ENCODE measurements at places on chromosomes 5 and 9.

- DNase-seq, result no peak
These were observed 28.5 kb downstream of the KCNMB1 start for GRCh38 chr5:170360709-170361108.

DNA sequence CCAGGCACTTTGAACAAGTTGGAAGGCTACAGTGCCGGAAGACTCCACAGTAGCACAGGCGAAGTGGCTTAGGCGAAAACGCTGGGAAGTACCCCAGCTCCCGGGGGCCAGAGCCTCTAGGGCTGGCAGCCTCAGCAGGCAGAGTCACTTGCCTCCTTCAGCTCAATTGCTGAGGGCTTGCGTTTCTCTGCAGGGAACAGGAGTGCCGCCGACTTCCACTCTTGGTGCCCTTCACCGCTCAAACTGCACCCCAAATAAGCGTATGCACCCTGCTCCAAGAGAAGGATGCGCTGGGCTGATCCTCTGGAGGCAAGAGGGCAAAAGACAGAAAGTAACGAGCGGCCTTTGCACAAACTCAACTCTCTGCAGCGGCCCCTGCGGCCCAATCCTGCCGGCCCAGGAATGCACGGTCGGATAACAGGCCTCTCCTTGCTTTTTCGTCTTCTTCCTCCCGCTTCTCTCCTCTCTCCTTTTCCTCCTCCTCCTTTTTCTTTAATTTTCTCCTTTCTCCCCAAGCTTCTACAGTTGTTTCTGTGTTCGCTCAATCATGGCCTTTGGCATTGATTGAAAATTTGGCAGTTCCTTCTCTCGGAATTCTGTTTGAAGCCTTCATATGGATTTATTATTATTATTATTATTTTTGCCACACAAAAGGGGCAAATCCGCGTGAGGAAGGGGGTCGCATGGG is 1.1 kb upstream of the S1PR3 start:
- DNase-seq, result no peak

DNA sequence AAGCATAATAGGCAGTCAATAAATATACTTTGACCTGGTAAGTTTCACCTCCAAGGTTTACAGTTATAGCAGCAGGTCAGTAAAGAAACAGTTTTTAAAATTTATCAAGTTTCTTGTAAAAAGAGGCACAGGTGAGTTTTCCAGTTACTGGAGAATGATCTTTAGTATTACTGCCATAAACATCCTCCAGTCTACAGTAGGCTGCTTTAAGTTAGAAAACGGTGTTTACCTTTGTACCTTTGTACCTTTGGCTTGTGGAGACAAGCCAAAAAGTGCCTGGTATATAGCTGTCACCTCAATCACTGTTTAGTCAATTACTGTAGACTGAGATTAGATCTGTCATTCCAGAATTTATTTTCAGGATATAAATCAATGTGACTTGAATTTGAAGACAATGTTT is 42.7 kb upstream of the SRFBP1 start:
- no peak for DNase-seq

- peak; percentile 16 for DNase-seq
These were observed 15.9 kb upstream of the SYNPO start for GRCh38 chr5:150624334-150625163.

GRCh38 chr5:54281960-54282692 is 28.2 kb downstream of the ARL15 start:
- DNase-seq, result no peak

- no peak for DNase-seq
These were observed 504.5 kb downstream of the NFIB start for GRCh38 chr9:13809401-13809800.

DNA sequence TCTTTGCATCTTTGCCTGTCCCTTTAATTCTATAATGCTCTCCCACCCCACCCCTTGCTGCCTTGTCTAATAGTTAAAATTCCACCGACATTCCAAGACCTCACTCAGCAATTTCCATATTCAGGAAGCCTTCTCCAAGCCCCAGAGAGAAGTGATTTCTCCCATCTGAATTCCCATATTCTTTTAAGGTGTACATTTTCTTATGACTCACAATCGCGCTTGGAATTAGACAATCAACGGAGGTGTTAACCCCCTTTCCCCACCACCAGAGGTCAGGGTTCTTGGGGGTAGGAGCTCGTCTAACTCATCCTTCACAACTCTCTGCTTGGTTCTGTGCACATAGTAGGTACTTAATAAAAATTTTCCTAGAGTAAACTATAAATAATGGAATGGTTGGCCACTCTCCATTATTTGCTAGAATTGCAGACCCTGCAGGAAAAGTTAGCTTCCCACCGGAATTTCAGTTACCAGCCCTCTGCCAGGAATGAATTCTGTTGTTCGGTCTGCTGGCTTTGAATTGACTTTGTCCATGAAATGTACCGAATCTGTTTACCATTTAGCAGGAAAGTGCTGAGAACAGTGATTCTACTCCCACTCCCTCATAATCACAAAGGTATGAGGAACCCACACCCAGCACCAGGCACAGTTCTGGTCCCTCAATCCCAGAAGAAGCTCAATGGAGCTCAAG is 5.0 kb downstream of the KCNIP1 start:
- no peak for DNase-seq

- no peak for DNase-seq
These were observed 62.8 kb upstream of the LMX1B start for GRCh38 chr9:126550891-126551351.

DNA sequence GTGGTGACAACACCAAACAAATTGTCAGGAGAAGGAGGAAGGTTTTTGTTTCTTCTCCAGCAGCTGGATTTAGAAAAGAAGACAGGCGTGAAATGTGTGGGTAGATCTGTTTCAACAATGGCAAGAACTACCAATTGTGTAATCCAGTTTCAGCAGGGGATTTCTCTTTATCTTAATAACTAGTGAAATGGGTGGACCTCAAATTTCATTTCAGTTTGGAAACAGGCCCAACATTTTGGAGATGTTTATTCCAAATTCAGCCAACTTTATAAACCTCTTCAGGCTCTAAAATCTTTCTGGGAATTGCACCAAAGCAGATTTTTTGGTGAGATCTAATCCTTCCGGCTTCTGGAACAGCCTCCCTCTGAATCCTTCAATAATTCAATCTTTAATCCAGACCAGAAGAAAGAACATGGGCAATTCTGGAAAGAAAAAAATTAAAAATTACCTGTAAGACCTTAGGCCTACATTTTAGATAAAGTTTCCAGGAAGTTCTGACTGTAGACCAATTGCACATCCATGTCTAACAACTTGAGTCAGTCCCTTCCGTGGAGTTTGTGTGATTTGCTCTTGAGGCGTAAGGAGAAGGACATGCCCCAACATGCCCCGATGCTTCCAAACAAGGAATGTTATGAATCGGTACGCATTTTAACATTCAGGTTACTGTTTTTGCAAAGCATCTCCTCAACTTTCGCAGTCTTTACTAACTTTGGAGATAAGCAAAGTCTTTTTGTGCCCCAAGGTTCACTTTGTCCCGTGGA is 423.6 kb downstream of the IRX1 start:
- no peak for DNase-seq

DNA sequence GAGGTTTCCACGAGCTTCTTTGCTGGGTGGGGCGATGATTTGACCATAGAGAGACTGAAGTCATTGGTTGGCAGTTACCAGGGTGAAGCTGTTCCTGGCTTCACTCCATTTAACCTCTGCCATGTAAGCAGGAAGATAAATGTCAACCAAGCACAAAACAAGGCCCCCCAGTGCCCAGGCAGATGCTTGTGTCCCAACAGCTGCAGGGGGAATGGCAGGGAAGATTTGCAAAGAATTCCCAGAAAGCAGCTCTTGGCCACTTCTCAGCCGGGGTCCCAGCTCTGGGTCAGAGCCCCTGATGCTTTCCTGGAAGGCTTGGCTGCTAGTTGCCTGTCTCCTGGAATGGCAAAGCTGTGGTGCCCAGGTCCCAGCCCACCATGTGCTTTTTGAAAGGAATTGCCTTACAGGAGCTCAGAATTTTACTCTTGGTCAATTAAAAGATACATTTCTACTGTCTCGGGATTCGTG is 383.4 kb downstream of the ENC1 start:
- no peak for DNase-seq

GRCh38 chr5:160369990-160370712 is at the start of gene C1QTNF2:
Gene C1QTNF2, minus strand, starts transcription at chr5:160370626. Its CDS starts 15,615 bp downstream, at chr5:160355011.
- DNase-seq, result no peak

- DNase-seq, result no peak
These were observed 287.8 kb downstream of the ARRDC3 start for GRCh38 chr5:91095313-91095712.

DNA sequence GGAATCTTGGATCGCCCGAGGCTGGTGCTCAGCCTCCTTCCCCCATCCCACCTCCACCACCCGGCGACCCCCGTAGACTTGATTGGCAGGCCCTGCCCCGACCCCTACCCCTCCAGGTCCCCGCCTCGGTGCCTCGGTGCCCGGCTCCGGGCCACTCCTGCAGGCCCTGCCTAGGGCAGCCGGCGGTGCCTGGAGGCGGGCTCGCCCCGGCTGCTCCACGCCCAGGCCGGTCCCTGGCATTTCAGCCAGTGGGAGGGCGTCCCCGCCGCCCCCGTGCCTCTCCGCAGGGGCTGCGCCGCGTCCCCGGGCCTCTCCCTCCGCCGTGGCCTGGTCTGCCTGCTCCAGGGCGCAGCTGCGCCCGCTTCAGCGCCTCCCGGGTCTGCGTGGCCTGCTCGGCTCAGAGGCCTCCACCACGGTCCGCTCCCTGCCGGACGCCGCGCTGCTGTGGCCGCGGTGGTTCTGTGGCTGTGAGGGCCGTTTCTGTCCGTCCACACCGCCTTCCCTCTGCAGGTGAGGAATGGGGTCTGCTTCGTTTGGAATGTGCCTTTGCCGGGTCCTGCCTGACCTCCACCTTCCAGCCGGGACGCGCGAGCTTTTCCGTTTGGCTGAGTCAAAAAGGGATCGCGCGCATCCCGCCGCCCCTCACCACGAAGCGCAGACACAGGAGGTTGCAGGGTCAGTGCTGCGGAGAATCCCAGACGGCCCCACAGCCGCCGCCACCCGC is 48.3 kb upstream of the IRX4 start:
- peak; percentile 48 for DNase-seq

DNA sequence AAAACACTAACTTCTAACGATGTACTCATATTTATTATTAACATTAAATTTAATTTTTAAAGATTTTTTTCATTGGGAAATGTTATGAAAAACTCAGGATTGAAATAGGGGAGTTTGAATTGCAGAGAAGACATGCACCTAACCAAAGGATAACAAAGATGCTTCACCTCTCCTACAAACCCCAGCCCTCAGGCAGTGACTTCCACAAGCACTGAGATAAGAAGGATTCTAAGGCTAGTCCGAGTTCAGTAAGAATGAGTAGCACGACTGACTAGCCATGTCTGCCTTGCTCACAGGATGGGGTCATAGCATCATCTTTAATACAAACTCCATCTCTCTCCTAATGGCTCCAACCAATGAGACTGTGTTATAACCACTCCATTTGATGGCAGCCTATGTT is 7.1 kb upstream of the OR5C1 start:
- no peak for DNase-seq

- no peak for DNase-seq
These were observed 45.5 kb downstream of the SPOCK1 start for GRCh38 chr5:137453483-137454080.

- no peak for DNase-seq
These were observed 22.8 kb downstream of the SMIM3 start for GRCh38 chr5:150801117-150801927.

DNA sequence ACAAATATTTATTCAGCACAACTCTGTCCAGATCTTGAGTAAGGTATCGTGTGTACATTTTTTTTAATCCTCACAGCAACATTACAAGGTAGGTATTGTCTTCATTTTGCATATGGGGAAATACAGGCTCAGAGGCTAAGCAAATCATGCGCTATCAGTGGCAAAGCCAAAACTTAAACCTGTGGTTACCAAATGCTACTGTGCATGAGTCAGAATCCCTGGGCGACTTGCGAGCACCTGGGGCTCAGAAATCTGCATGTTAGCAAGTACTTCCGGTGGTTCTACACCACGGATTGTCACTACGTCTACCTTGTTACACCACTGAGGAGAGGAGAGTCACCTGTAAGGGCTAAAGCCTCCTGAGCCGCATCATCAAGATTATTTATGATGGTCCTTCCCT is 21.3 kb downstream of the C5orf58 start:
- no peak for DNase-seq

DNA sequence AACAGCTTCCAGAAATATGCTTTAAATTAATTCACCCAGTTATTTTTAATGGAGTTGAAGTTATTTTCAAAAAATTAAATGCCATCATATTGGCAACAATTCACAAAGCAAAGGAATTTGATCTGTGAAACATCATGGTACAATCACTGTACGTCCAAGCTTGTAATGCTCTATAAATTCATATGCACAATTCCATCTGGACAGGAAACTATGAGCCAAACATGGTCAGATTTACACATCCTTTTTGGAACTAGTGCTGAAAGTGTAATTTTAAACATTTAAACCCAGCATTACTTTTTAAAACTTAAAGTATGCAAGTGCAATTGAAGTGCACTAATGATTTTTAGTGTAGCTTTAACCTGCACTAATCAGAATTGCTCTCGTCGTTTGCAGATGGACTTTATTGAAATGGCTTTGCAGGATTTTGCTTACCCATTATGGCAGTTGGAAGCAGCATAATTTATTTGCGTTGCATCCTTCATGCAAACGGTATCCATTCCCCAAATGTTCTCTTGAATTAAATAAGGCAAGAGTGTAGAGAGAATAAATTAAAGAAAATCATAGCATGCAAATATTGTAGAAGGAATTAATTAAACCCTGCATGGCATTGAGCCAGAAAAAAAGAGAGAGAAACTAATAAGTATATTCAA is 21.0 kb upstream of the OR13F1 start:
- DNase-seq, result no peak

- no peak for DNase-seq
These were observed 84.8 kb downstream of the TLE1 start for GRCh38 chr9:81604306-81605169.

GRCh38 chr5:115295777-115296123 is 704 bp downstream of the CCDC112 start:
- DNase-seq, result no peak

GRCh38 chr5:168409591-168410458 is 76.4 kb upstream of the RARS1 start:
- no peak for DNase-seq

- DNase-seq, result no peak
These were observed 38.0 kb upstream of the XPA start for GRCh38 chr9:97735070-97735600.

GRCh38 chr5:113128082-113128481 is 151.5 kb downstream of the DCP2 start:
- DNase-seq, result no peak

DNA sequence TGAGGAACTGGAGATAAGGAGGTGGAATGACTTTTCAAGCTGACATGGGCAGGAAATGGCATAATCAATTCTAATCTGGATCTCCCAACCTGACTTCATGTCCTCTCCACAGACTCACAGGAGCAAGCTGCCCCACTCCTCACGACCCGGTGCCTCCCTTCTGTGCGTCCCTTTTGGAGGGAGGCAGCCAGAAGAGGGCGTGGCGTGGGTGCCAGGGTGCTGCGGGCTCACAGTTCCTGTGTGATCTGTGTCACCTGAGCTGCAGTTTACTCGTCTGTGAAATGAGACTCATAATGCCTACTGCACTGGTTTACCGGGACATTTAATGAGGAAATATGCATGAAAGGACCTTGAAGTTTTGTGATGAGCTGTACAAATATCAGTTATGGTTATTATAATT is 207.4 kb downstream of the DAB2IP start:
- DNase-seq, result no peak

GRCh38 chr9:88266416-88266815 is 121.8 kb upstream of the SPIN1 start:
- DNase-seq, result no peak

GRCh38 chr5:29924107-29924506 is 1269.4 kb upstream of the CDH6 start:
- DNase-seq, result no peak
